ENCODE measurements at places on chromosomes 5 and 9. TPM values are rescaled to one million over a fixed set of nuclear protein-coding genes. Genes with fewer than 3 reads are reported as not detected.

GRCh38 chr5:53476531-53477480 is 3.6 kb upstream of the FST start:
- no peak for DNase-seq

Gene LRRC70
- polyA plus RNA-seq = 5.1 TPM

DNA sequence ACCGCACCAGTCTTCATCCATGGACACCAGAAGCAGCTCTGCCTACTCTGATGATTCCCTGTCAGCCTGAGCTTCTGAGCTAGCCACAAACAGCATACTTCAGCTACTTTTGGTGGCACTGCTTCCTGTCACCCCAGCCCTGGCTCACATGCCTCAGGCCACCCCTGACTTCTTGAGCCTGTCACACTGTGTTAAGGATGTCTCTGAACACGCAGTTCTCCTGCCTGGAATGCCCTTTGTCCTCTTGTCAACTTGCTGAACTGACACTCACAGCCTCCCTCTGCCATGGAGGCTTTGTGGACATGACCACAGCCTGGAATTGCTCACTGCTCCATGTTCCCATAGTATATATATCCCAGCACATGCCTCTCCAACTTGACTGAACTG is 7.2 kb downstream of the MACROH2A1 start:
- DNase-seq = no peak

Gene PCDHB4
- polyA plus RNA-seq = 4.0 TPM

Gene BRD9
- 27.1 TPM for polyA plus RNA-seq
